SHP77 treated with DMSO at 0.1 percent for 48 hours (cell line): ENCODE measurements at places on chromosomes 1 and 21.

DNA sequence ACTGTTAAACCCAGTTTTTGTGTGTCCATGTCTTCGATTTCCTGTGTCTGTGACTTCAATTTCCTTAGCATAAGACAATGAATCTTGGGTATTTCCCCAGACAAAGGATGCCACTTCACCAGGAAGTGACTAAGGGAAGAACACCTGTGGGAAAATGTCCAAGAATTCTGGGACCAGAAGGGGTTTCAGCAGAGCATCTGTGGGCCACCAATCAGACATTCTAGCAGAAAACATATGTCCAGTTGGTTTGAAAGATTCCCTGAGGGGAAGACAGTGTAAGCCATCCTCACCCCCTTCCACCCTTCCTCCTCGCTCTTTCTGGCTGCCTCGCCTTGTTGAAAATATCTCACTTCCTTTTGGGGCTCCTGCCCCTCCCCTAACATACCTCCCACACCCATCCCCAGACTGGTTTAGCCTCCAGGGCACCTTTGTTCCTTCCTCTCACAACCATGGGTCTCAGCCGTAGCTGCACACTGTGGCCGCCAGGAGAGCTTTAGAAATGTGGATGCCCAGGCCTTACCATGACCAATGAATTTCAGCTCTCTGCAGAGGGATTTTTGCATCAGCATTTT is 25.5 kb upstream of the IFNAR1 start:
- DNase-seq, result no peak

DNA sequence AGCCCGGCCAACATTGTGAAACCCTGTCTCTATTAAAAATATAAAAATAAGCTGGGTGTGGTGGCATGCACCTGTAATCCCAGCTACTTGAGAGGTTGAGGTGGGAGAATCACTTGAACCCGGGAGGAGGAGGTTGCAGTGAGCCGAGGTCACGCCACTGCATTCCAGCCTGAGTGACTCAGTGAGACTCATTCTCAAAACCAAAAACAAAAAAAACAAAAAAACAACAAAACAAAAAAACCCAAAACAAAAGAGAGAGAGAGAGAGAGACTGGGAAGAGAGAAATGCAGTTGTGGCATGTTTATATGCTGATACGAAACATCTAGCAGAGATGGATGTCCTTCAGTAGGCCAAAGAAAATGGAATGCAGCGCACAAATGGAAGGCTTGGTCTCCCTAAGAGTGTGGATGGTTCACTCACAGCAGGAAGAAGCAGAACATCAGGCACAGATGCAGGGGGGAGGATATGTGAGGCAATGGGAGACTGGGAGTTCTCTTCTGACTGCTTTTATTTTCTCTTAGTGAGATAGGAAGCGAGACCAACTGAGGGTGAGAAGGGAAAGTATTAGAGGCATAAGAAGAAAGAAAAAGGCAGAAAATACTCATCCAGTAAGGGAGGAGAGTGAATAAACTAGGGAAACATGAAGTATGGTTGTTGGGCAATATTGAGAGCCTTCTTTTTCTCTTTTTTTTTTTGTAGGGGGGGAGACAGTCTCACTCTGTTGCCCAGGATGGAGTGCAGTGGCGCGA is 16.0 kb downstream of the THEM4 start:
- DNase-seq, result no peak

GRCh38 chr1:72662918-72663317 is 380.6 kb upstream of the NEGR1 start:
- no peak for DNase-seq

DNA sequence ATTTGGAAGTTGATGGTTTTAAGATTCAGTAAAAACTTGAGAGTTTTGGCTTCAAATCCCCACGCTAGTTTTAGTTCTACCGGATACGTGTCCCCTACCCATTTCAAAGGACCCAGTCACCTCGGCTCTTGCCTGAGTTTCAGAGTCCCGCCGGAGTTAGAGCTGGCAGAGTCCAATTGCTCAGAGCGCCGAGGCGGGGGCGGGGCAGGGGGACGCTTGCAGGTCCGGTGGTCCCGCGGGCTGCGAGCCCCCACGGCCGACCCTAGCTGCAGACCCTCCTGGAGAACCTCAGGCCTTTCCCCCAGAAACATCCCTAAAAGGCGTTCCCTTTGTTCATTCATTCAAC is 765 bp upstream of the VPS45 start:
- no peak for DNase-seq

DNA sequence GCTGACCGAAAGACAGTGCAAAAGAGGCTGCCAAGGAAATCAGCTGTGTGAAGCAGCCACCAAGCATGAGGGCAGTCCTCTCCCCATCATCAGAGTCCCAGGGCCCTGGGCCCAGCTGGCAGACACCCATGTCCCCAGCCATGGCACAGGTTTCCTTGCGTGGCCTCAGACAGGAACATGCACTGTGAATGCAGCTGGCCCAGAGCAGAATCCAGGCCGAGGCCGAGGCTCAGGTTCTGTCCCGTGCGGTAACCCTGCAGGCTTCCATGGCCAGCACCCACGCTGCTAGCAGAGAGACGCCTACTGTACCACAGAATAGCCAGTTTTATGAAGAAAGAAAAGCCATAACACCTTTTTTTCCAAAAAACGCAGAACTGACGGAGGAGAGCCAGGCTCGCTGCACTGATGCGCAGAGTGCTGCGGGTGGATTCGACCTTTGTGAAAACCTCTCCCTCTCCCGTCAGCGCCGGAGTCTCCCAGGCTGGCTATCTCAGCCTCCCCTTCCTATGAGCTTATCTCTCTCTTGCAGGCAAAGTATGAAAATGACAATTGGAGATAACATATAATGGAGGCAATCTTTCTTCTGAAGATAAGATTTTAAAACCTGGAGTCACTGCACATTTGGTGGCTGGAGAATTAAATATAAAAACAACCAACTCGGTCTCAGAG is 106.6 kb downstream of the NPHP4 start:
- DNase-seq, result no peak
